Tongue (tissue), 3 donors: ENCODE measurements at places on chromosomes 2 and 18. TPM values are rescaled to one million over a fixed set of nuclear protein-coding genes. Genes with fewer than 3 reads are reported as not detected.
A peak's percentile ranks its signal among the peaks of the same experiment; 100 is the strongest.

The RAMP1 gene
- 51.7 TPM for total RNA-seq

The SCRN3 gene
- total RNA-seq, result 50.3 TPM

The PTPRN gene
- total RNA-seq, result 0.31 TPM

The C2orf68 gene
- total RNA-seq, result 38.5 TPM

The FN1 gene
- 717 TPM for total RNA-seq

The ITPRIPL1 gene
- 6.3 TPM for total RNA-seq

The OSR1 gene
- 20.1 TPM for total RNA-seq

The DNPEP gene
- total RNA-seq, result 33.4 TPM

The ABCB11 gene
- not detected for total RNA-seq

The SP5 gene
- 4.5 TPM for total RNA-seq

DNA sequence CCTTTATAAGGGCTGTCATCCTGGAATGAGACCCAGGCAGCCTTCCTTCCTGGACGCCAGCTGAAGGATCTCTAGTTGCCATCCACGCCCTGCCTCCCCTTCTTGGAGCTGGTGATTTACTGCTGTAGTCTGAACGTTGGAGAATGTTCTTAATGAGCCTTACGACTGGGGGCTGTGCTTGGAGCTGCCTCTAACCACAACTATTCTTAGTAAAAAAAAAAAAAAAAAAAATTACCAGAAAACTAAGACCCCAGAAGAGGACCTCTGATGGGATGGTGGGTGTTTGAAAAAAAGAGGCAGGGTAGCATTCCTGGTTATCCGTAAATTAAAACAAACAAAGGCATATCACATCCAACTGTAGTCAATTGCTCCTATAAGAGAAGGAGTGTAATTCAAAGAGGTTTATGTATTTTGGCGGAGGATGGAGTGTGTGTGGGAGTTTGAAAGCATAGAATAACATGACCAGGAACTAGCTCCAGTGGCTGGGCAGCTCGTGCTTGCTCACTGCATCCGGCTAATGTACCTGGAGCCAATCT, 105.4 kb downstream of the QPCT start:
- DNase-seq, result peak; percentile 44

- DNase-seq, result no peak
Observed at GRCh38 chr2:17839959-17840358, 23.7 kb downstream of the MSGN1 start.

DNA sequence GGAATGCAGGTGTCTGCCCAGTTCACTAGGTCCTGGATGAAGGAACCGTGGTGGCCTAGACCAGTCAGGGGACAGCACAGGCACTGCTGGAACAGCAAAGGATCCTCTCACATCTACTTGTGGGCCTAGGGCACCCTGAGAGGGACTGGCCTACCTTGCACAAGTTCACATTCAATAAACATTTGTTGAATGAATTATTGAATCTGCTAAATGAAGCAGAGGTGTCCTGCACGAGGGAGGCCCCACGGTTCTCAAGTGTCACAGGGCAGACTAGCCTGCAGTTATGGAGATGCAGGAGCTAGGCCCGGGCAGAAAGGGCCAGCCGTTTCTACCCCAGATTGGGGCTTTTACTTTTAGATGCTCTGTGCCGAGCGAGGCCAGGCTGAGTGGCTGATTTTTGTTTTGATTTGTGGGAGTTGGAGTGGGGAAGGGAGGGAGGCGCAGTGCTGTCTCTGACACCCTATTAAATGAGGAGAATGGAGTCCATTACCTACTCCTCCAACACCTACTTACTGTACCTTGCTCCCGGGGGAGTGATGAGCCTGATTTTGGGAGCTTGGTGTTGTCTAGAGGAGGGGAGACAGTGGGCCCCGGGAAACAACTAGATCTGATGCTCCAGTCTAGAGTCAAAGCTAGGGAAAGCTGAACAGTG, 18.4 kb downstream of the SH2D6 start:
- DNase-seq, result no peak

GRCh38 chr18:36572135-36572856, 256.5 kb downstream of the TPGS2 start:
- peak; percentile 79 for DNase-seq

GRCh38 chr2:24970483-24971285, 1.1 kb downstream of the DNAJC27 start:
- no peak for DNase-seq

DNA sequence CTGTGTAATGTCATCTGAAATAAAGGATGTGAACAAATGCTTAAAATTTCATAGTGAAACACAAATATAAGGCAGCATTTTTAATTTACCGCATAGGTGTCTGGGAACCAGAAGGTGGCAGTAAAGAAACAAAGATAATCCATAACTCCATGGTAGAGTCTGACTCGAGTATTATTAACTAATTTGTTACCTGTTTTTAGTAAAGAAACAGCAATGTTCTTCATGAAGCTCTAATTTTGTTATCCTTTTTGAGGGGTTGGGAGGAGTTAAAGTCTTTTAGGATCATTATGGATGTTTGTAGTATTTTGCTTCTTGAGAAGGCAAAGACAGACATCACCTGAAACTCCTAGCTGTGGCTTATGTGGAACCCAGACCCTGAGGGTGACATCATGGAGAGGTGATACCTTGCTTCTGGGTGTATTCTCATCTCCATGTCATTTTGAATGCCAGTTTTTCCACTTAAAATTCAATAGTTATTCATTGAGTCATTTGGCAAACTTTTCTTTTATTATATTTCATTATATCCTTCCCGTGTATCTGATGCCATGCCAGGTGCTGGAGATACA, 286.2 kb upstream of the EPAS1 start:
- peak; percentile 56 for DNase-seq

- no peak for DNase-seq
Observed at GRCh38 chr18:933082-933481, 28.4 kb downstream of the ADCYAP1 start.

GRCh38 chr18:46009125-46009840, 42.2 kb upstream of the EPG5 start:
- DNase-seq, result no peak

DNA sequence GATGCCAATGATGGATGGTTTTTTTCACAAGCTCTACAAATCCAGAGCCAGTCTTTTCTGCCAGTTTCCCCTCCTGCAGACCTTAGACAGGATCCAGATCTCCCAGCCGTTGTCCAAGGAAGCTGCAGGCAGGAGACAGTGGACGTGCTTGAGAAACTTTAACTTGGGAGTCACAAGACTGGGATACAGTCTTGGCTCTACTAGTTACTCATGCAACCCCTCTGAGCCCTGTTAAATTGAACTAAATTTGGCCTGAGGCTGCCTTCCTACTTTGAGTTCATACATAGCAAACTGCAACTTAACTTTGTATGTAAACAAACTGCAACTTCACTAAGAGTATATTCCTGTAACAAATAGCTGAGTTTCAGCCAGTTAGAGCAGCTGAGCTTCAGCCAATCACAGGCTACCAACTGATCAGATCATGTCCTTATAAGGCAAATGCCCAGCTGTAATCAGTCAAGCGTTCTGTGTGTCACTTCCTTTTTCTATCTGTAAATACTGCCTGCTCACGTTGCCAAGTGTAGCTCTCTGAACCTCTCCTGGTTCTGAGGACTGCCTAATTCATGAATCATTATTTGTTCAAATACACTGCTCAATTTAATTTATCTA, 140.9 kb downstream of the CAPN13 start:
- DNase-seq, result peak; percentile 33

DNA sequence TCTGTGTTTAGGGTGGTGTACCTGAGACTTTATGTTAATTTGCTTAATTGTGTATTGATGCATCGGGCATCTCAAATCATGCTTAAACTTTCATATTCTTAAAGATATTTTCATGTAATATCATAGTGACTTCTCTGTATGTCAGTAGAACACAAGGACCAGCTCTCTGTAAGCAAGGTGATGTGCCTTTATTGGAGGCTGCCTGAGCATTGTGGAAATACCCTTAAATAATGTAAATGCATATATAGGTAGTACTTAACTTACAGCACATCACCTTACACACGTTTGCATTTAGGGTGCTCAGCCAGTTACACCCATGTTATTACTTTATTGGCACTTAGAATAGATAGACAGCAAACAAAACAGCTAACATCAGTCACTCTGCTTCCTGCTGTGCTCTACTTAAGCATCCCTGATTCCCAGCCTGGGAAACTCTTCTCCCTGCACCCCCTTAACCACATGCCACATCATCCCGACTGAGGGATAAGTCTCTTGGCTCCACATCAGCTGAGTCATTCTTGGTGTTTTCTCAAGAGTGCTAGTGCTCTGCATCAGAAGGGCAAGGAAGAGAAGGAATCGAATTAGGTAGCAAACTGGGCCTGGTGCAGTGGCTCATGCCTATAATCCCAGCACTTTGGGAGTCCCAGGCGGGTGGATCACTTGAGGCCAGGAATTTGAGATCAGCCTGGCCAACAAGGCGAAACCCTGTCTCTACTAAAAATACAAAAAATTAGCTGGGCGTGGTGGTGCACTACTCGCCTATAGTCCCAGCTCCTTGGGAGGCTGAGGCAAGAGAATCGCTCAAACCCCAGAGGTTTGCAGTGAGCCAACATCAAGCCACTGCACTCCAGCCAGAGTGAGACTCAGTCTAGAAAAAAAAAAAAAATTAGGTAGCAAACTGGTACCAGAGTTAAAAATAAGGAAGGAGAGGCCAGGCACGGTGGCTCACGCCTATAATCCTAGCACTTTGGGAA, 108.7 kb downstream of the MAP3K20 start:
- no peak for DNase-seq

- DNase-seq, result no peak
Observed at GRCh38 chr2:1557467-1557820, 144.2 kb downstream of the TPO start.

GRCh38 chr18:28512357-28512756, 335.4 kb upstream of the CDH2 start:
- DNase-seq, result no peak

DNA sequence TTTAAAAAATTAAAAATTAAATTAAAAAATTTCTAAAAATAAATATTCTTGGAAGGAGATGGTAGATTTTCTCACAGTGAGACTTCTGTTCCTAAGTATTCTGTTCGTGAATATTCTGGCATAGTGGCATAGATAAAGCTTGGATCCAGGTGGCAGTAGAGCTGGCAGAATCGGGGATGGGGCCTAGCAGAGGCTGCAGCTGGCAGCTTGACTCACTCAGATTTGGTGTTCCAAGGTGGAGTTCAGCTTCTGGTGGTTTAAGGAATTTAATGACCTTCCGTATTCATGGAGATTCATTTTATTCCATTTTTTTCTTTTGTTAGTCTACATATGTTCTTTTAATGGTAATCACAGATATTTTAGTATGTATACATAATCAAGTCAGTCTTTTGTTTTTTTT, 19.9 kb downstream of the ARMC9 start:
- no peak for DNase-seq

- no peak for DNase-seq
Observed at GRCh38 chr2:8633735-8634313, 48.0 kb upstream of the ID2 start.

DNA sequence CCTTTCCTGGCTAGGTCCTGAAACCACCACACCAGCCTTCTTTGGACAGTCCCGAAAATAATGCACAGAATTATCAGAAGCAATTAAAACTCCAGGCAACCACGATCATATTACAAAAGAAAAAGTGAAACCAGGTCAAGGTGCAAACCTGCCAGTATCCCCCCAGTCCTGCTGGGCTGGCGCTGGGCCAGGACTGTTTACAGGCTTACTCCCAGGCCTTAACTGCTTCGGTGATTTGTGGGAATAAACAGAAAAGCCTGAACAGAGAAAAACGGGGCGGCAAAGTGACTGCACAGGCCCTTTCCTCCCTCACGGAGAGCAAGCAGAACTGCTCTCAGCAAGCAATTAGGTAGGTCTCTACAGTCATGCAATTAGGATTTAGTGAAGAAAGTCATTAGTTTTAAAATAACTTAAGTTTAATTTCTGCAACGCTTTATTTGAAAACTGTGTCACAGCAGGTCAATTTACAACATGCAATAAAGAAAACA, 1.3 kb downstream of the HDAC4 start:
- DNase-seq, result peak; percentile 42

DNA sequence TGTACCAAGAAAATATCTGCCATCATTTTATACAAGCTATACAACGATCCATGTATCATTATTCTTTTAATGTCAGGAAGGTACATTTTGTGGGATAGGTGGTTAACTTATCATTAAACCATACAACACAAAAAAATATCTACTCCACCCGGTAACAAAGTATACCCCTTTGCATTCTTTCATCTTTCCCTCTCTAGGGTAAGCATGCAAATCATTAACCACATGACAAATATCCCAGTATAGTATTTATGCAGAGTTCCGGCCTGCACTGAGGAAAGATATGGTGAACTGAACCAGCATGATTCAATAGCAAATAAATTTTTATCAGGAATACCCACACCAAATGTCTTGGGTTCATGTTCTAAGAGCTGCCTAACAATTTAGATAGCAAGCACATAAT, 22.5 kb upstream of the SULT1C2 start:
- no peak for DNase-seq

- no peak for DNase-seq
Observed at GRCh38 chr2:218325566-218326160, 31.0 kb upstream of the CATIP start.

- no peak for DNase-seq
Observed at GRCh38 chr18:14974576-14974975, 226.6 kb downstream of the ANKRD30B start.

- no peak for DNase-seq
Observed at GRCh38 chr2:231146665-231147064, 21.8 kb upstream of the HTR2B start.

DNA sequence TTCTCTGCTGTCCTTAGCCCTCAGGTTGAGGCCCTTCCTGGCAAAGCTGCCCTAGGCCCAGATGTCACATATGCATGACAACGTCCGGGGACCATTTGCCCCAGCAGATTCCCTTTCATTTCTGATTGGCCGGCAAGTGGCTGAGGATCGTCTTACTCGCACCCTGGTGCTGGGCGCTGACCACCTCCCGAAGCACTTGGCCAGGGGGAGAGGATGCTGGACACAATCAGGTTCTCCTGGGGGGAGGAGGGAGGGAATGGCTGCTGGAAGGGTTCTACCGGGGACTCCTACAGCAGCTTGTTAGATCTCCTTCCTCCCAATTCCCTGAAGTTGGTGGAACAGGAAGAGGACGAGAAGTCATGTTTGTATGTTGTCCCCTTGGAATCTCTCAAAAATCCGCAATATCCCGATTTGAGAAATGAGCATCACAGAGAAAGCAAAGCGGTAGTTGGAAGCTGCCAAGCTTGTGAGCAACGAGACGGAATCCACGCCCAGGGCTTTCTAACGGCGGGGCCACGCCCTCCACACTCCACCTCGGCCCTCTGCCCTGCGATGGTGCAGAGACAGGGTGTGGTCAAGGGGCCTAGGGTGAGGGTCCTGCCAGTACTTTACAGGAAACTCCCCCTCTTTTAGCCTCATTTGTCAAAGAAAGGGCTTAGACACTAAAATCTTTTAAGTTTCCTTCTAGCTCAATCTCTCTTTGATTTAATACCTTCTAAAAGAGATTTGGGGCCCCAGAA, 61.8 kb upstream of the YWHAQ start:
- DNase-seq, result peak; percentile 55
